ENCODE measurements at places on chromosomes 1 and 21.
A peak's percentile ranks its signal among the peaks of the same experiment; 100 is the strongest.

- DNase-seq: no peak
Observed at GRCh38 chr21:39681845-39682244, 63.1 kb upstream of the IGSF5 start.

- DNase-seq: no peak
Observed at GRCh38 chr1:205985330-205986005, 17.7 kb downstream of the RAB7B start.

GRCh38 chr1:231527586-231528171 lies 790 bp upstream of the TSNAX start:
- no peak for DNase-seq

DNA sequence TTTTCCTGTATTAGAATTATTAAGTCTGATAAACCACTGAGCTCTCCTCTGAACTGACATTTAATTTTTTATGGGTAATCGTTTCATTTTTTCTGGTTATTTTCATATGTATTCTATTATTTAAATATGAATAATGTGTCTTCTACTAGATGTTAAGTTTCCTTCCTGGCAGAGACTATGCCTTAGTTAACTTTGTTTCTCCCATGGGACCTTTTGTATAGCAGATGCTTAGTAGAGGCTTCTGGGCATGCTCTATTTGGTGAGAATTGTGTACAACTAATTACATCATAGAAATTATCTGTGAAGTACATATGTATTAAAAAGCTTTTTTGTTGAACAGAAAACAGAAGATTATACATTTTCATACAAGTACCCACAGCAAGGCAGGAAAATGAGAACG lies 23.4 kb downstream of the CTBS start:
- DNase-seq: no peak

DNA sequence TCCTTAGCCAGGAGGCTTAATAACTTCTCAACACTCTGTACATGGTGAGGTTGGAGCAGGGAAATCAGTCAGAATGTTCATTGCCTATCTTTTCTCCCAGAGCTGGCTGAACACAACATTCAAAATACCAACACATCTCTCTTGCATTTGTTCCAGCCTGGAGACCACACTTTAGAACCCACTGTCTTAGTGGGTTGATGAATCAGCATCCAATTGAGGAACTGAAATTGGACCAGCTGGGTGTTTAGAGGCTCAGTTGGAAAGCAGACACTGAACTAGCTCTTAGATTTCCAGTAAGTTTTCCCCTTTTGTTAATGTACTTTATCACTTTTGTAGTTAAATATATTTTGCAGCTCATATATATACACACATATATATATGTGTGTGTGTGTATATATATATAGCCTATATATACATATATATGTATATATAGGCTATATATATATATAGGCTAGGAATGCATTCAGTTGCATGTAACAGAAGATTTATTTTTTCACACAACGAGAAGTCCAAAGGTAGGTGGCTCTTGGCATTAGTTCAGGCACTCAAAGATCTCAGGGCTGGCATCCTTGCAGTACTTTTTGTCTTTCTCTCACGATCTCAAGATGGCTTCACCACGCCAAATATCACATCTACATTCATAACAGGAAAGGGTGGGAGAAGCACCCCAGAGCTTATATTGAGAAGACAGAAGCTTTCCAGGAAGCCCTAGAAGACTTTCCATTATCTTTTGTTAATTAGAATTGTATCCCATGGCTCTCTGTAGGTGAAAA lies 35.0 kb upstream of the HUNK start:
- DNase-seq: no peak

GRCh38 chr1:118973531-118974137 lies 14.5 kb downstream of the TBX15 start:
- DNase-seq: no peak

DNA sequence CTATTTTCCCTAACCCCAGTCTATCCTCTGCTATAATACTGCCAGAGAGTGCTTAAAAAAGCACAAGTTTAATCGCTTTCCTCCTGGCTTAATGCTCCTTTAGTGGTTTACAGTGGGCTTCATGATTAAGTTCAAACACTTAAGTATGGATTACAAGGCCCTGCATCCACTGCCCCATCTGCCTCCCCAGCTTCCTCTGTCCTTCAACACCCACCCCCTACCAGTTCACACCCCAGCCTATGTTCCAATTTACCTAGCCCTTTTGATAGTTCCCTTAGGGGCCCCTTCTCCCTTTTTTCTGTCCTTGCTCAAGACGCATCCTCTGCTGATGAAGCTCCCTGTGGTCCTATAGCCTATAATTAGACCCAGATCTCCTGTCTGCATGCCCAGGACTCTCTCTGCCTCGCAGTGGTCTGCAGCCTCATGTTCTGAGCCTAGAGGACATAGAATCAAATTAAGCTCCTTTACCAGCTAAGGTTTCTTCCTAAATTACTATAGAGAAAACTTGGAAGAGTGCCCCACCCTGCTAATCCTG lies 212.5 kb downstream of the FGGY start:
- no peak for DNase-seq

- no peak for DNase-seq
Observed at GRCh38 chr1:13764588-13765332, 64.8 kb downstream of the PRDM2 start.

GRCh38 chr1:208108646-208109330 lies 135.4 kb downstream of the PLXNA2 start:
- no peak for DNase-seq

DNA sequence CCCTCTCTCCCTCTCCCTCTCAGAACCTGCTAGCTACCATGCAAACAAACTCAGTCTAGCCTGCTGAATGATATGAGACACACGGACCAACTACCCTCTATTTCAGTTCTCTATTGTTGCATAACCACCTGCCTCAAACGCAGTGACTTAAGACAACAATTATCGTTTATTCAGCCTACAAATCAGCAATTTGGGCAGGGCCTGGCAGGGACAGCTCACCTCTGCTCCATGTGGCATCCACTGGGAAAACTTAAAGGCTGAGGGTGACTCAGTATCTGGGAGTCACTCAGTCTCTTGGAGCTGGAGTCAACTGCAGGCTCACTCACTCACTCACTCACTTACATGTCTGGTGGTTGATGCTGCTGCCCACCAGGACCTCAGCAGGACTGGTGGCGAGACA lies 121.3 kb downstream of the SEC16B start:
- no peak for DNase-seq

GRCh38 chr1:62194651-62195544 lies at the start of gene L1TD1:
TSS of gene L1TD1 (plus strand) at chr1:62194849. CDS start at chr1:62206629, 11,780 bp downstream.
- DNase-seq: no peak

DNA sequence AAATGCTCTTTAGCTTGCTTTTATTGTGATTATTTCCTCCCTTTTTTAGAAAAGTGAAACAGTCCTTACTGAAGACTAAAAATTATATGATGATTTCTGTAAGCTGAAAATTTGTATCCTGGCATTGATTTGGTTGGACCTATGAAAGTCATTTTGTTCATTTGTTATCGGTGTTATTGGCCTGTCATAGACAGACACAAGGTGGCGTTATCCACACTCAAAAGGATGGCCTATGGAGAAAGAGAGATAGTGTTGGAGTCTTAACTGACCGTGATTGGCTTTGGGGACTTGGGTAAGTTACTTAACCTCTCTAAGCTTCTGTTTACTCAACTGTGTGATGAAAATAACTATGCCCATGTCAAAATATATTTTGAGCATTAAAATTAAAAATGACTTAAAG lies 203.6 kb upstream of the CHODL start:
- DNase-seq: peak; percentile 12

DNA sequence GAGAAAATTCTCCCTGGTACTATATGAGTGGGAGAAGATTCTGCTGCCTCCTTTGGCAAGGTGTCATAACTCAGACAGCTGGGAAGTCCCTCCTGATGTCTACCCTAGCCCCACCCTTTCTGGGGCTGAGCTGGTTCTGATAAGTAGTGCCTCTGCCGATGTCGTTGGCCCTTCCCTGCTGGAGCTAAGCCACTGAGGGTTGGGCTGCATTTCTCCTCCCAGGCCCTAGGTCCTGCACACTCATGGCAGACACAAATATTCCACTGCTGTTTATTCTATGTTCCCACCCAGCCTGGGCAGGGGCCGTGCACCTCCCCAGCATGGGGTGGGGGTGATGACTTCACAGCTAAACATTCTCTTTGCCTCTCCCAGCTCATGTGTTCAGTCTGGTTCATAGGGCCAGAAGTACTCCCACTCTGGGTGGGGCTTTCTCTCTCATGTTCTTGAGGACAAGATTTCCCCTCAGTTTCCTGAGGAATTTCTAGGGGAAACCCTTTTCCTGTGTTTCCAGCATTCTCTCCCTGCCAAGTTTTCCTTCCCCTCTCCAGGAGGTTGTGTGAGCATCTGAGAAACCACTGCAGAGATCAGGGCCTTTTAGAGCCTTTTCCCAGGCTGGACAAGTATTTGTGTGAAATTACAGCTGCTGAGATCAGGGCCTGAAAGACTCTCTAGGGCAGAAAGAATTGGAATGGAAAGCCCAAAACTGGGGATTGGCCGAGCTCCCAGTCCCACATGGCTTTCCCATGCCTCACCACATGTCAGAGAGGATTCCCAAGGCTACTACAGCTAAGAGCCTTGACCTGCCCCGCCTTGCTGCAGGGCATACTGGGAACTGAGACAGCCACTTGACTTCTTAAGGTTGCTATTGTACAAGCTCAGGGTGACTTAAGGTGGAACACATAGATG lies 66.2 kb downstream of the ATP2B4 start:
- no peak for DNase-seq

GRCh38 chr1:232973652-232974611 lies 23.5 kb downstream of the NTPCR start:
- DNase-seq: no peak

GRCh38 chr1:151584278-151584677 lies 27.6 kb upstream of the SNX27 start:
- no peak for DNase-seq

DNA sequence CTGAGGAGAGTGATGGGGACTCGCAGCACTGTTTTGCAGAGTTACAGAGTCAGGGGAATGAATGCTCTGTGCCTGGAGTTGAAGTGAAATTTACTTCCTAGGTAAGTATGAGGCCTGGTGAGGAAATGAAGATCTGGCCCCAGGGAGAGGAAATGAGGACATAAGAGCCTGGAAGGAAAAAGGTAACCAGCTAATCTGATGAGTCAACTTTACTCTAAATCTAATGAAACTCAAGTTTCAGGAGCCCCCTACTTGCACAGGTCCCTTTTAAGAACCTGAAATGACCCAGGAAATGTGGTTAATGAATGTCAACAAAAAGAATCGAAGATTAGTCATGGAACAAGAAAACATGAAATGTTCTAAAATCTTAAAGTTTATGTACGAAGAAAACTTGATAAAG lies 599.0 kb downstream of the AGBL4 start:
- DNase-seq: no peak

DNA sequence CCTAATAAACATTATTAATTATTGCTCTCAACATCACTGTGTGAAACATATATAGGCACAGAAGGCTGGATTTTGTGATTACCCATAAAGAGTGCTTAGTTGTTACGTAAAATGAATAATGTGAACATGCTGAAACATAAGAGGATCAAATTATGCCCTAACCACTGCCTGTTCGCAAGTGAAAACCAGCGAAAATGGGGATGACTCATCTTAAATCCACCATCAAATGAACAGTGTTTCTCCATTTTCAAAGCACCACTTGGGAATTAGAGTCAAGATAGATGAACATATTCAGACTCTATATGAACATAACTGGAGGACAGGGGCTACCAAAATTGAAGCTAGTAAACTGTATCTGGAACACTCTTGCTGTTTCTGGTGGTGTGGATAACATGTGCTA lies 386.2 kb downstream of the HHIPL2 start:
- no peak for DNase-seq

- peak; percentile 71 for DNase-seq
Observed at GRCh38 chr1:50978852-50979781, 9.1 kb downstream of the CDKN2C start.

DNA sequence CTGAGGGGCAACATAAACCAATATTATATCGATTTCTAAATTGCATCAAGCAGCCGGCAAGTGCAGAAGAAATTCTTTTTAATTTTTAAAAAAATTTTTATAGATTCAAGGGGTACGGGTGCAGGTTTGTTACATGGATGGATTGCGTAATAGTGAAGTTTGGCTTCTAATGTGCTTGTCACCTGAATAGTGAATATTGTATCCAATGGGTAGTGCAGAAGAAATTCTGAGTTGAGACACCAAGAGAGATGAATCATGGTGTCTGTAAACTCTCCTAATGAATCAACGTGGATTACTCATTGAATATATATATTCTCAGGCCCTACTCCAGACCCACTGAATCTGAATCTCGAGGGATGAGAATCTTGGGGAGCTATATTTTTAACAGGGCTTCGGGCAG lies 253.7 kb upstream of the FOXD3 start:
- DNase-seq: no peak

- DNase-seq: no peak
Observed at GRCh38 chr1:125085720-125086591, 3901.2 kb downstream of the SRGAP2C start.

DNA sequence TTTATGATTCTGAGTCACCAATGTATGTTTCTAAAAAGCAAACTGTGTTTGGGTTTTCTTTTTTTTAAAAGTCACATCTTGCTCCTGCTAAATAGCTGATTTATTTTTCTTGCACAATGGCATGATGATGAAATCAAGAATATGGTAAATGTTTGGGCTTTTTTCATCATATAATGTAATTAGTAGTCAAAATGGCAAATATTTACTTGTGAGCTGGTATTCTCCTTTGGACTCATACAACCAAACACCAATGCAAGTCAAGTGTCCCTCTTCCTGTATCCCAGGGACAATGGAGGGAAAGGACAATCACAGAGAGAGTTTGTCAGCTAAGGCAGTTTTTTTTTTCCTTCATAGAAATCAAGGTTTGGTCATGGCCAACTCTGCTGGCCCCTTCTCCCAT lies 94.6 kb upstream of the RALGPS2 start:
- no peak for DNase-seq

DNA sequence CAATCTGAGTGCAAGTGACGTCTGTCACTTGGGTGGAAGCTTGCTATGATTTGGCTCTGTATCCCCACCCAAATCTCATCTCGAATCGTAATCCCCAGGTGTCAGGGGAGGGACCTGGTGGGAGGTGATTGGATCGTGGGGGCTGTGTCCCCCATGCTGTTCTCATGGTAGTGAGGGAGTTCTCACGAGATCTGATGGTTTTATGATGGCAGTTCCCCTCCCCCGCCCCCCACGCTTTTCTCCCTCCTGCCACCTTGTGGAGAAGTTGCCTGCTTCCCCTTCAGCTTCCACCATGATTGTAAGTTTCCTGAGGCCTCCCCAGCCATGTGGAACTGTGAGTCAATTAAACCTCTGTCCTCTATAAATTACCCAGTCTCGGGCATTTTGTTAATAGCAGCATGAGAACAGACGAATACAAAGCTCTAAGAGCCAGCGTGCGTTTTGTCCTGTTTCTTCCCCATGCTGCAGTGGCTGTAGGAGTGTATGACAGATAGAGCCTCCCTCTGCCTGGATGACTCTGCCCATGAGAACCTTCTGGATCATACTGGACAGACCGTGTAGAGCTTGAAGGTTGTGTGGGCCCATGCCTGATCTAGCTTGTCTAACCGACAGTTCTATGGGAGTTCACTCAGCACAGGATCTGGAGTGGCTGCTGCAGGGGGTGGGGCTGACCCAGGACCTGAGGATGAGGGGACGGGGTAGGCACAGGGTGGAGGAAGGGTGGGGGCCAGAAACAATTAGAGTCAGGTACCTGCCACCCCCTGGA lies 139.7 kb upstream of the ERRFI1 start:
- no peak for DNase-seq

Measured in NCI-H526 (cell line).